ENCODE measurements at places on chromosomes 5 and 9. TPM values are rescaled to one million over a fixed set of nuclear protein-coding genes. Genes with fewer than 3 reads are reported as not detected.

PITX1 gene
- not detected for total RNA-seq

PCDHGC4 gene
- 0.10 TPM for total RNA-seq

SPINK4 gene
- not detected for total RNA-seq

OMD gene
- not detected for total RNA-seq

ROR2 gene
- total RNA-seq: not detected

AFAP1L1 gene
- total RNA-seq: under 0.01 TPM

FAM153A gene
- total RNA-seq: 16.5 TPM

POU5F2 gene
- 3.0 TPM for total RNA-seq

IFNA13 gene
- total RNA-seq: not detected

SMU1 gene
- 25.5 TPM for total RNA-seq

GPR151 gene
- not detected for total RNA-seq

TEX48 gene
- total RNA-seq: not detected

GLRA1 gene
- total RNA-seq: not detected

LRRC14B gene
- not detected for total RNA-seq

CCL28 gene
- 8.8 TPM for total RNA-seq

FCN2 gene
- total RNA-seq: not detected

TAF1L gene
- under 0.01 TPM for total RNA-seq

MLANA gene
- total RNA-seq: 0.10 TPM

PCDHGA11 gene
- 0.21 TPM for total RNA-seq

SMAD5 gene
- 16.5 TPM for total RNA-seq

IFNA21 gene
- not detected for total RNA-seq

SEMA4D gene
- total RNA-seq: 126 TPM

MARCHF11 gene
- not detected for total RNA-seq

LCP2 gene
- total RNA-seq: 440 TPM

PPP1R26 gene
- total RNA-seq: 1.5 TPM

WNK2 gene
- 0.10 TPM for total RNA-seq

ASPN gene
- total RNA-seq: not detected

PCDHB12 gene
- total RNA-seq: not detected

PCDHGA5 gene
- 0.21 TPM for total RNA-seq

DNAH5 gene
- not detected for total RNA-seq

TSSK1B gene
- total RNA-seq: 0.10 TPM

ARSI gene
- total RNA-seq: 4.8 TPM

ZNF79 gene
- total RNA-seq: 9.7 TPM

PCDH1 gene
- 2.8 TPM for total RNA-seq

HMMR gene
- total RNA-seq: 0.84 TPM

TSLP gene
- 0.21 TPM for total RNA-seq

PLAC8L1 gene
- total RNA-seq: not detected

RMND5B gene
- 10.2 TPM for total RNA-seq

PALM2AKAP2 gene
- total RNA-seq: under 0.01 TPM

SKP2 gene
- 7.6 TPM for total RNA-seq

CBY3 gene
- total RNA-seq: 0.52 TPM

SPATA31D4 gene
- total RNA-seq: not detected

SLCO6A1 gene
- total RNA-seq: not detected

KLHL3 gene
- 9.3 TPM for total RNA-seq

PCDHB10 gene
- total RNA-seq: not detected

DNAJC21 gene
- total RNA-seq: 30.4 TPM

GFI1B gene
- 13.6 TPM for total RNA-seq

HSD17B3 gene
- total RNA-seq: not detected

IL3 gene
- total RNA-seq: not detected

AQP7 gene
- 0.21 TPM for total RNA-seq

MOB3B gene
- 1.4 TPM for total RNA-seq

FBXW2 gene
- 27.8 TPM for total RNA-seq

CTXN3 gene
- total RNA-seq: not detected

ITGA2 gene
- 0.73 TPM for total RNA-seq

CKMT2 gene
- total RNA-seq: 1.0 TPM

FYB1 gene
- 189 TPM for total RNA-seq
